ENCODE measurements at places on chromosomes 3 and 15.

DNA sequence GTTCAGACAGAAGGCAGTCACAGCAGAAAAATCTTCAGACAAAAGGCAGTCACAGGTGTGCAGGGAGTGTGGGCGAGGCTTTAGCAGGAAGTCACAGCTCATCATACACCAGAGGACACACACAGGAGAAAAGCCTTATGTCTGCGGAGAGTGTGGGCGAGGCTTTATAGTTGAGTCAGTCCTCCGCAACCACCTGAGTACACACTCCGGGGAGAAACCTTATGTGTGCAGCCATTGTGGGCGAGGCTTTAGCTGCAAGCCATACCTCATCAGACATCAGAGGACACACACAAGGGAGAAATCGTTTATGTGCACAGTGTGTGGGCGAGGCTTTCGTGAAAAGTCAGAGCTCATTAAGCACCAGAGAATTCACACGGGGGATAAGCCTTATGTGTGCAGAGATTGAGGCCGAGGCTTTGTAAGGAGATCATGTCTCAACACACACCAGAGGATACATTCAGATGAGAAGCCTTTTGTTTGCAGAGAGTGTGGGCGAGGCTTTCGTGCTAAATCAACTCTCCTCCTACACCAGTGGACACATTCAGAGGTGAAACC is 27.6 kb downstream of the ZNF589 start:
- peak; percentile 30 for DNase-seq

DNA sequence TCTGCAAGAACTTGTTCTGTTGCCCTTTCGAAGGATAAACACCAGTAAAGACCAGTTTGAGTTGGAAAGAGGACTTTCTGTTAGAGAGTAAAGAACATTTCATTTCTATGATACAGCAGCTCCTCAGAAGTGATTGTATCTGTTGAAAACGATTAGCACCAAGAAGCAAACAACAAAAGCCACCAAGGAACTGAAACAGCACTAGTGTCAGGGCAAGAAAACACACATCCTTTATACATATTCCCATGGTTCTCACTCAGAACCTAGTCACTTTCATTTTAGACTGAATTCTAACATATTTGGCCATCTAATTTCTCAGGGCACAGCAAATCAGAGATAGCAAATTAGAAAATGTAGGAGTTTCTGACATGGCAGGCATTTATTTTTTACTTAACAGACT is 116.1 kb downstream of the ATP1B3 start:
- DNase-seq = no peak

DNA sequence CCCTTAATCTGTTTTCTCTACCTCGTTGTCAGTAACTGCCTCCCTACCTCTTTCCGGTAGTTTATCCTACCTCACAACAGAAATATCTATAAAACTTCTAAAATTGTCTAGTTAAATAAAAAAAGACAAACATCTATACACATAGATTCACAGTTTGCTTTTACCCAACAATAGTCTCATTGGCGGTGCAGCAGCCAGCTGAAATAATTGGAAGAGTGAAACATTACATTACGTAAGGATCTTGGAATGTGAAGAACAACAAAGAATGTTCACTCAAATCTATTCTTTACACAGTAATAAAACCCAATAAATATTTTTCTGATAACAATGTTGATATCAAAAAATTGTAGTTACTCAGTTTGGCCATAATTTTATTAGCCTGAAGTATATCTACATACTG is 115.5 kb upstream of the ARPP21 start:
- DNase-seq = no peak

DNA sequence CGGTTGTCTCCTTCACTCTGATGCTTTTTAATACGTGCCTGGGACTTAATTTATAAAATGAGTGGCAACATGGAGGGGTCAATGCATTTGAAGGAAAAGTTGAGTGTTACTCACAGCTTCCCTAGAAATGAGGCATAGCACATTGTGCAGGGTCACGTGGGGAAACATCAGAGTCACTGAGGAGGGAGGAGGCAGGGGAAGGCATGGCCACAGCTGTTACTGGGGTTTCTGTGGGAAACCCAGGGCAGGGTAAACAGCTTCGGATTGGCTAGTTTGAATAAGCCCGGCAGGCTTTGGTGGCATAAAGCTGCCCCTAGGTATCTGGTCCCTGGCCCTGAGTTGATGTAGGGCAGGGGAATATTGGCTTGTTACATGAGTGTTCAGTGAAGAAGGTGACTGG is 98.9 kb upstream of the ST8SIA2 start:
- DNase-seq = no peak

- DNase-seq = no peak
Measured at GRCh38 chr15:93223803-93224202, 134.8 kb upstream of the RGMA start.

GRCh38 chr3:46699676-46700523 is 1.3 kb upstream of the TMIE start:
- no peak for DNase-seq

GRCh38 chr3:166526881-166527280 is 689.7 kb upstream of the BCHE start:
- no peak for DNase-seq

GRCh38 chr3:113496924-113497323 is 18.0 kb downstream of the SPICE1 start:
- DNase-seq = no peak

All from stimulated activated CD8-positive, alpha-beta memory T cell treated with anti-CD3 and anti-CD28 coated beads, Interleukin-7, amount 100 ng/mL, for 1 hour (primary cell).